ENCODE measurements at places on chromosomes 2 and 18.

DNA sequence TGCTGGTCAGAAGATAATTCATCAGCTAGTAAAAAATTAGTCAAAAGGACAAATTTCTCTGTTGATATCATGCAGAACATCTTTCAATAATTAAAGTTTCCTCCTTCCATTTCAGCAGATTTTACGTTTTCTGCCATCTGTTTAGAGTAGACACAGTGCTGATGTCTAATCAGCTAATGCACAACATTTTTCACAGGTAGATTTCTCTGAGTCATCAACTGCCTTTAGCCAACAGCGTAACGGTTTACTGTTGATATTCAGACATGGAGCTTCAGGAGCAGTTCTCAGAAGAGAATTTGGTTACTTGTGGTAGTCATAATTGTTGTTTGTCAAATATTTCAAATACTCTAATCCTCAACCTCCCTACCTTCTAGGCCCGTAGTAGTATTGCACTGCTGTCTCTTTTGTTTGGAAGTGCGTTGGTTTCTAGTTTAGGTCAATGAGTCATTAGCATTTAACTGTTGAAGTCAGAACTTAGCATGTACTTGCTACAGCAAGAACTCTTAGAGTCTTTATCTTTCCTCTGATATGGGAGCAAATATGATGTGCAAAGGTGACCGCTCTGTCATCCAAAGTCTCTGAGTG is 86.8 kb upstream of the TFPI start:
- no peak for DNase-seq

DNA sequence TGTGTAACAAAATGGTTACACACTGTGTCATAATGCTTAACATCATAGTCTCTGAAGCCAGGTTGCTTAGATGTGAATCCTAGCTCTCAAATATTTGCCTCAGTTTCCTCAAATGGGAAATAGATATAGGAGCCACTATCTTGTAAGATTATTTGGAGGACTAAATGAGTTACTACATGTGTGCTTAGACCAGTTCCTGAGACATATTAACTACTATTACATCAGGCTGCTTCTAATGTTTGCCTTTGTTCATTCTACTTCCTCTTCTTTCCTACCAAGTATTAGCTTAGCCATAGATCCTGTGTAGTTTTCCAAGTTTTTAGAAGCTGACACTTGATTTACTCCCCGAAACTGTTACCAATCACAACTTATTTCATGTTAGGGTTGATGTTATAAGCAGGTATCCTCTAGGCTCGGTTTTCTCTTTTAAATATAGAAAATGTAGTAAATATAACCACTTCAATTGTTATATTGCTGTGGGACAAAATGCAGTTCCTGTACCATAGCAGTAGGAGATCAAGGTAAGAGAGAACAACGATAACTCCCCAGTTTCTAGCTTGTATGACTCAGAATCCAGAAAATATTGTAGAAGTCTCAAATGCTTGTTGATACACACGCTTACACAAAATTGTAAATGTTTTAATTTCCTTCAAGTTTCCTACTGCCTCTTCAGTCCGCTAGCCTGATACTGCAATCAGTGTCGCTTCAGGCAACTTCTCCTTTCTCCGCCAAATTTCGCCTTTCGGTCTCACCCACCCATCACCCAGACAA is 751 bp upstream of the DNAJC10 start:
- DNase-seq, result no peak

- DNase-seq, result no peak
Observed at GRCh38 chr2:233314180-233314925, 6.7 kb downstream of the SAG start.

GRCh38 chr18:75293591-75293990 is 83.0 kb downstream of the TSHZ1 start:
- DNase-seq, result no peak

GRCh38 chr2:47241715-47242114 is 86.6 kb upstream of the STPG4 start:
- DNase-seq, result no peak

DNA sequence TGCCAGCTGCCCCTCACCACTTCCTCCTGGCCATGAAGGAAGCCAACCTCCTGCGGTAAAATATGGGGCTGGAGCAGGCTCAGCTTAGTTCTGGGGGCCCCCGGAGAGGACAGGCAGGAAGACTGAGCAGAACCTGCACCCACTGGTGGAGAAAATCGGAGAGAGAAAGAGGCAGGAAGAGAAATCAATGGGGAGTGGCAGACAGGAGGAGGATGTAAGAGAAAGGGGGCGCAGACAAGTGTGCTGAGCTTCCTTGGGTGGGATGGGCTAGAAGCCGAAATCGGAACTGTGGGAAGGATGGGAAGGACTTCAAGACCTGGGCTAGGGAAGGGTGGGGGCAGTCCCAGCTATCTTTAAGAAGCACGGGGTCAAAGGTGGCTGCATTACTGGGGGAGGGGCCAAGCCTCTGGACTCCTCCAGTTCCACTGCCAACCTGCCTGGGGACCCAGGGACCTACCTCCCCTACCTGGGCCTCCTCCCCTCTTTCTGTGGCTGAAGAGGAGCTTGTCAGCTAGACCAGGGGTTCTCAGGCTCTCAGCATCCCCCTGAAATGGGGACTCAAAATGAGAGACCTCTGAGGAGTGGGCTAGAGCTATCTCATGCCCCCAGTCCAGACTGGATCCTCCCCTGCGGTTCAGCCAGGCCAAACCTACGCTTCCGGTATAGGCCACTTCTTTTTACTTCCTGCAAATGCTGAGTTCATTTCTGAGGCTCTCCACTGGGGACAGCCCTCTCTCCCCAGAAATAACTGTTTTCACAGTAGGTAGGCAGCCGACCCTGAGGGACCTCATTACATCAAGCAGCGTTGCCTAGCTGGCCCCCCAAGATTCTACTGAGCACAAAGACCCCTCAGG is 33.6 kb upstream of the B3GNT7 start:
- no peak for DNase-seq

DNA sequence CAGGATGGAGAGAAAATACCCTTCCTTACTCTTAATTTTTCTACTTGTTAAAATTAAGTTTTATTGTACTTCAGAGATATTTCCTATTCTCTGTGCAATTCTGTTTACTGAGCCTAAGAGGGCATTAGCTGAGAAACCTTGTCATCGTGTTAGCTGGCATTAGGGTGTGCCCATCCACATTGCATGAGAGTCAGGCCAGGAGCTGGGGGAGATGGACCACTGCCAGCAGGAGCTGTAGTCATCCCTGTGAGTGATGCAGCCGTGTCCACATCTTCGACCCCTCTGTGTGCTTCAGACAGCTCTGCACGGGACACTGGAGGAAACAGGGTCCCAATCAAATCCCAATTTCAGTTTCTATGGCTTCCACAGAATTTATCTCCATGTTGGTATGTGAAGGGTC is 34.2 kb downstream of the ABCA12 start:
- no peak for DNase-seq

DNA sequence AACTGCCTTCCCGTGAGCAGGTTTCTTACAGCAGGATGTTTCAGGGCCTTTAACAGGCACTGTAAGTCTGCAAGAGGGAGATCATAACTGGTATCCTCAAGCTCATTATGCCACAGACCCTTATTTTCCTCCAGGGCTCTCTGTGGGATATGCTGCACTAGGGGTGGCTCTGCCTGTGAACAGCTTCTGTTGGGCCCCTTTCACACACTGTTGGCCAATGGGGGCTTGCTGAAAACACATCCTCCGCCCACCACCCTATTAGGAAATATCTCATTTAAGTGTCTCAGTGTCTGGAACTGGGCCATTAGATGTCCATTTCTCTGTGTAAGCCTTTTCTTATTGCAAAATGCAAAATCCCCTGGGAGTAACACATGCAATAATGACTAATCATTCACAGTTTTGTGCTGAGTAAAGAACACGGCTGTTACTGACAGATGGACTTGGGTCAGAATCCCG is 414.3 kb upstream of the HS6ST1 start:
- no peak for DNase-seq

- no peak for DNase-seq
Observed at GRCh38 chr2:18403921-18404522, 156.4 kb downstream of the RDH14 start.

GRCh38 chr2:30694286-30695055 is 112.8 kb downstream of the CAPN13 start:
- no peak for DNase-seq

- DNase-seq, result no peak
Observed at GRCh38 chr2:10914272-10914693, 2.5 kb downstream of the KCNF1 start.

DNA sequence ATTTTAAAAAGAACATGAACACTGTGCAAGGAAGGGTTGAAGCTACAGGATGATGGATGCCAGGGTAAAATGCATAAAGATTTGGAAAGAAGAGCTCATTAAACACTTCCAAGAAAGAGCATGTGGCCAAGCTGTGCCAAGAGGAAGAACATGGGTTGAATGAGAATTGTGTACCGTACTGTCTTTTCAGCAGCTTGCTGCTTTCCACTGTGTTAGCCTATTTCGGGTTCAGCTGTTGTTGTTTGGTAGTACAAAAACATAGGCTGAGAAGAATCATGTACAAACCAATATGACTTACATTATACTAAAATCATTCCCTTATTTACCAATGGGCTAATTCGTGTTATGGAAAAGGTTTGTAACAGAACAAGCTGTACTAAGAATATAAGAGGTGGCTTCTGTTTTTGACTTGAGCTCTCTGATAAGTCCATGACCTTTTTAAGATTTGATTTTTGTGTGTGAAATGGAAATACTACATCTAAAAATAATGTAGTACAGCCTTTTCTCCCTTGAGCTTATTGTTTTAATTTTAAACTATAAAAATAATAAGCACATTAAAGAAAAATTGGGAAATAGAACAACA is 188.3 kb upstream of the STON1 start:
- DNase-seq, result no peak

DNA sequence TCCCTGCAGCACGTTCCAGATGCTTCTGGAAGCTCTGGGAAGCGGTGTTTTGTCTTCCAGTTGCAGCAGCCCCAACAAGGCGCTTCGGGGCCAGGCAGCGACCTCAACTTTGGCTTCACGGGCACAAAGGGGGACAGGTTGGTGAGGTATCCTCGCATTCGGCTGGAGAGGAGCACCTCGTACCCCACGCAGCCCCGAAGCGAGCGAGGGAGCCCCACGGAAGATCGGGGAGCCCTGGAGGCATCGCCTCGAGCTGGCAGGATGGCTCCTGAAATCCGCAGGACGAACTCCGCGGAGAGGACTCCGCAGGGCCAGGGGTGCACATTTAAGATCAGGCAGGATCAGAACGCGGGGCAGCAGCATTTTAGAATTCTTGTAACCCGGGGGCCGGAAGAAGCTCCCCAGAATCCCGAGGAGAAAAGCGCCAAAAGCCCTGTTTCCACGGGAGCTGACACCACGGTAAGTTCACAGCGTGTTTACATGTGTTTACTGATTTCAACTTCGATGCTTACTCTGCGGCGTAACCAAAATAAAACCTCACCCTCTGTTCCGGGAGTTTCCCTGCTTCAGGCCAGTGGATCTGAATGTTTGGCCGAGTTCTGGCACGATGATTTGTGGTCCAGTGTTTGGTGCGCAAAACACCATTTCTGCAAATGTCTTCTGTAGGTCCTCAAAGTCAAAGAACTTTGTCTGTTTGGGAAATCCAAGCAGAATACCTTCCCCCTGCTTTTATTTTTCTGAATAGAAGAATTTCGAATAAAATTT is 212.5 kb downstream of the NEDD4L start:
- DNase-seq, result no peak

GRCh38 chr18:48333563-48333962 is 75.6 kb downstream of the ZBTB7C start:
- DNase-seq, result no peak

GRCh38 chr2:167471734-167472133 is 583.5 kb downstream of the XIRP2 start:
- no peak for DNase-seq

- DNase-seq, result no peak
Observed at GRCh38 chr2:197349699-197350098, 39.1 kb upstream of the ANKRD44 start.

DNA sequence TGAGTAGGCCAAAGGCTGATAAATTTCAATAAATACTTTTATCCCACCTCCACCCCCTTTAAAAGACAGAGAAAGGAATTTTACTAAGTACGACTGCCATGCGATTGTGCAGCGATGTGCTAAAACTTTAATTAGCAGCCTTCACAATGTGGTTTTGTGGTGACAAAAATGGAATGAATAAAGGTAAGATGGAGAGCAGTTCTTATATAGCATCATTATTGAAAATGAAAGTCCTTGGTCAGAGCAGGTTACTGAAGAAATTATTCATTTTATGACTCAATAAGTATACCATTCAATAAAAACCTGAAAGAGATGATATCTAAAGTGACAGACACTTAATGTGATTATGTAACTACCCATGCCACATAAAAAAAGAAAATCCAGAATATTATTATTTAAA is 33.2 kb upstream of the MTIF2 start:
- DNase-seq, result no peak

GRCh38 chr2:60581433-60582282 is 28.2 kb upstream of the BCL11A start:
- DNase-seq, result peak; percentile 56

DNA sequence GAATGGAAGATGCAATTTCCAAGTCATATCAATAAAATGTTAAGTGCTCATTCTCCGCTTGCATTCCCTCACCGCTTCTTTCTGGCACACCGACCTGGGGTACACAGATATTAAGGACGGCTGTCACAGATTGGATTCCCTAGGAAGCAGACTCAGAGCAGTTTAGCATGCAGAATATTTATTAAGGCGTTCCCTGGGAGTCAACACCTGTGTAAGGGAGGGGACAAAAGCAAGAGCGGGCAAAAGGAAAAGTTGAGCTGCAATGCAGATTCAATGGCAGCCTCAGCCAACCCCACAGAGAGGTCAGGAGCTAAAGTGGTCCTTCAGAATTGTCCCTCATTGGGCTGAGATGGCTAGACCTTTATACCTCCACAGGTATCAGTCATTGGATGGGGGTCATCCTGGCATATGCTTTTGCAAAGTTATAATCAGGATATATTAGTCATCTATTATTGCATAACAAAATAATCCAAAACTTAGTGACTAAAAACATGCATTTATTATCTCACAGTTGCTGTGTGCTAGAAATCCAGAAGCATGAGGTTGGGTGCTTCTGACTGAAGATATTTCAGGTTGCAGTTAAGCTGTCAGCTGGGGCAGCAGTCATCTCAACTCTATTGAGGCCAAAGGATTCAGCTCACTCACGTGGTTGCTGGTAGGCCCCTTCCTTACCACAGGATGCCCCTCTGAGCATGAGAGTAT is 27.0 kb upstream of the INO80D start:
- DNase-seq, result no peak

DNA sequence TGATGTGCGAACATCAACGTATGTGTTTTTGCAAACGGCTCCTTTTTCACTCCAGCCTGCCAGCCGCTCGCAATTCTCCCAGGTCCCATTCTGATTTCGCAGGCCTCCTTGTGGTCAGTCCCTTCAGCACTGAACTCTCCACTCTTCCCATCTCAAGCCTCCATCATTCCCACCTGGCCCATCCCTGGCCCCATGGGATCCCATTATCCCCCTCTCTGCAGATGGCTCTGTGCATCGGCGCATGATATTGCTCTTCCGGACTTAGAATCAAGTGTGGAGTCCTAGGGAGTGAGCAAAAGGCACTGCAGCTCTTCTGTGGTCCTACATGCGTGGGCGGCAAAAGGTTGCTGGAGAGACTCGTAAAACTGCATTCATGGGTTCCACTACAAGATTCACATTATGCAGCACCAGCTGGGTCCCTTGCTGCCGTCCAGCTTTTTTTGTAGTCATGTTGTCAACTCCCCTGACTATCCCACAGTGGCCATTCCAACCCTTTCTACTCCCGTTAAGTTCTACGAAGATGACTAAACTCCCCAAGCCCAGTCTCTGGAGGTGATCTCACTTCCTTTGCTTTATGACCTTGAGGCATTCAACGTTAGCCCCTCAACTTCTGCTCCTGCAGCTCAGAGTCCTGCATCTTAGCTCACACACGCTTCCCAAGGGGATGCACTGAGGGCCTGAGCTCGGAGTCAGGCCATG is 125.3 kb upstream of the NRP2 start:
- no peak for DNase-seq

GRCh38 chr2:181516992-181517391 is 59.8 kb downstream of the ITGA4 start:
- no peak for DNase-seq

Measured in bone marrow (tissue), 2 donors.